Activated gamma-delta T cell treated with anti-CD3 and anti-CD28 coated beads, Interleukin-2, amount 50 U/mL, for 16 hours (primary cell): ENCODE measurements at places on chromosomes 2 and 18.

GRCh38 chr2:232772531-232772930 lies 3.8 kb downstream of the KCNJ13 start:
- DNase-seq: no peak

GRCh38 chr2:224671731-224672130 lies 44.4 kb downstream of the CCDC195 start:
- DNase-seq: no peak

GRCh38 chr2:119721462-119721861 lies 38.3 kb upstream of the PTPN4 start:
- DNase-seq: no peak

- DNase-seq: no peak
Measured at GRCh38 chr2:173568054-173568453, 213.4 kb downstream of the CDCA7 start.

- DNase-seq: no peak
Measured at GRCh38 chr2:174902506-174903263, 102.5 kb downstream of the CHN1 start.

GRCh38 chr18:62938487-62938886 lies 223.1 kb downstream of the PHLPP1 start:
- no peak for DNase-seq

DNA sequence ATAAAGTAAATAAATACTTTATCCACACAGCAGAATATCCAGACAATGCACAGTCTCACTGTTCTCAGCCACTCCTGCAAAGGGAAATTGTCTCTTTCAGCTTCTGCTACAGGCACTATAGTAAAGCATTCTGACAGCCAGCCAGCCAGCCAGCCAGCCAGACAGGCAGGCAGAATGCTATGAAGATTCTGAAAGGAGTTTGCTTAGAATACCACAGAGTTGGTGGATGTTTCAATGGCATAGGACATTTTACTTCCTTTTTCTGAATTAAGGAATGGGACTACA lies 116.1 kb upstream of the CYP26B1 start:
- no peak for DNase-seq

DNA sequence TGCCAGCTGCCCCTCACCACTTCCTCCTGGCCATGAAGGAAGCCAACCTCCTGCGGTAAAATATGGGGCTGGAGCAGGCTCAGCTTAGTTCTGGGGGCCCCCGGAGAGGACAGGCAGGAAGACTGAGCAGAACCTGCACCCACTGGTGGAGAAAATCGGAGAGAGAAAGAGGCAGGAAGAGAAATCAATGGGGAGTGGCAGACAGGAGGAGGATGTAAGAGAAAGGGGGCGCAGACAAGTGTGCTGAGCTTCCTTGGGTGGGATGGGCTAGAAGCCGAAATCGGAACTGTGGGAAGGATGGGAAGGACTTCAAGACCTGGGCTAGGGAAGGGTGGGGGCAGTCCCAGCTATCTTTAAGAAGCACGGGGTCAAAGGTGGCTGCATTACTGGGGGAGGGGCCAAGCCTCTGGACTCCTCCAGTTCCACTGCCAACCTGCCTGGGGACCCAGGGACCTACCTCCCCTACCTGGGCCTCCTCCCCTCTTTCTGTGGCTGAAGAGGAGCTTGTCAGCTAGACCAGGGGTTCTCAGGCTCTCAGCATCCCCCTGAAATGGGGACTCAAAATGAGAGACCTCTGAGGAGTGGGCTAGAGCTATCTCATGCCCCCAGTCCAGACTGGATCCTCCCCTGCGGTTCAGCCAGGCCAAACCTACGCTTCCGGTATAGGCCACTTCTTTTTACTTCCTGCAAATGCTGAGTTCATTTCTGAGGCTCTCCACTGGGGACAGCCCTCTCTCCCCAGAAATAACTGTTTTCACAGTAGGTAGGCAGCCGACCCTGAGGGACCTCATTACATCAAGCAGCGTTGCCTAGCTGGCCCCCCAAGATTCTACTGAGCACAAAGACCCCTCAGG lies 33.6 kb upstream of the B3GNT7 start:
- no peak for DNase-seq

DNA sequence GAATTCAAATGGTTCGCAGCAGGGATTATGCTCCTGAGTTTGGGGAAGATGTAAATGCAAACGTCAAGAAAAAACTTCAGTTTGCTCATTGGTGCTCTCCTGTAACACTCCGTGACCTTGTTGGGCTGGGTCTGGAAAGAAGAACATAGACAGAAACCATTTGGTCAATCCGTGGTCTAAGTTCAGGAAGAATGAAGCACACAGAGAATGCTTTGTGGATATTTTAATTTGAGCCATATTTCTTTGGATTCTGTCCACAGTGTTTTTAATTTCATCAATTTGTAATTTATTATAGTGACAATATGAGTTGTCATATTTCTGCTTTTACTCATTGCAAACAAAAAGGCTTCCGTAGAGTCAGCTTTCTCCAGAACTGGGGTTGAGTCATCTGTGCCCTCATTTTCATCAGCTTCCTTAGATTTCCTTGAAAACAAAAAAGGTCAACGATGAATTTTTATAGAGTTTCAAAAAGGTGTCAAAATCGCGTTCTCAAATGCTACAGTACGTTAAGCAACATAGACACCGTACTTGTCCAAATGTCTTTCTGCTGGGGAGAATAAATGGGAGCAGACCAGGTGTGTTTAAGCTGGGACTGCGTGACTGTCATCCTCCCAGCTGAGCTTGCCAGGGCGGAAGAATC lies 606.4 kb downstream of the RNF144A start:
- DNase-seq: no peak

DNA sequence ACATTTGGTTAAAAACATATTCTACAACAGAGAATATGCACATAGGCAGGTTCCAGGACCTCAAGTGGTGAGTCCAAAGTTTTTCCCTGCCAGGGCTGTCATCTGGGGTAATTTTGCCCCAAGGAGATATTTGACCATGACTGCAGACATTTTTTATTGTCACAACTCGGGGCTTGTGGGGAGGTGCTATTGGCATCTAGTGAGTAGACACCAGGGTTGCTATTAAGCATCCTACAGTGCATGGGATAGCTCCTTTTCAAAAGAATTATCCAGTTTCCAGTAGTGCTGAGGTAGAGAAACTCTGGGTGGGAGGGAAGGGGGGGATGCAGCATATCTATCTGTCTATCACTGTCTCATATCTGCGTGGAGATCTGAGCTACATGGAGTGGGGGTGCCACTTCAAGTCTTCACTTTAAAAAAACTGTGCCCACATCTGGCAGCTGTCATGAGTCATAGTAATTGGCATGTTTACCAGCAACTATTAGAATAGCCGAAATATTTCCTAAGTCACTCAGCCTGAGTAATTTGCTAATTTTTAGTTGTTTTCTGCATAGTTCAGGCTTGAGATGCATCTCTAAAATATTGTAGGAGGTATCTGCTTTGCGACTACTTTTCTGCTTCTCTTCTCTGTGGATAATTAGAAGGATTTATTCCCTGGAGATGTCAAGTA lies 254.0 kb upstream of the RBMS1 start:
- DNase-seq: no peak

- DNase-seq: no peak
Measured at GRCh38 chr2:170401187-170401586, 223.2 kb downstream of the MYO3B start.

- DNase-seq: no peak
Measured at GRCh38 chr2:241378816-241379215, 22.7 kb downstream of the FARP2 start.

GRCh38 chr2:149573760-149574159 lies 13.8 kb downstream of the MMADHC start:
- DNase-seq: no peak

DNA sequence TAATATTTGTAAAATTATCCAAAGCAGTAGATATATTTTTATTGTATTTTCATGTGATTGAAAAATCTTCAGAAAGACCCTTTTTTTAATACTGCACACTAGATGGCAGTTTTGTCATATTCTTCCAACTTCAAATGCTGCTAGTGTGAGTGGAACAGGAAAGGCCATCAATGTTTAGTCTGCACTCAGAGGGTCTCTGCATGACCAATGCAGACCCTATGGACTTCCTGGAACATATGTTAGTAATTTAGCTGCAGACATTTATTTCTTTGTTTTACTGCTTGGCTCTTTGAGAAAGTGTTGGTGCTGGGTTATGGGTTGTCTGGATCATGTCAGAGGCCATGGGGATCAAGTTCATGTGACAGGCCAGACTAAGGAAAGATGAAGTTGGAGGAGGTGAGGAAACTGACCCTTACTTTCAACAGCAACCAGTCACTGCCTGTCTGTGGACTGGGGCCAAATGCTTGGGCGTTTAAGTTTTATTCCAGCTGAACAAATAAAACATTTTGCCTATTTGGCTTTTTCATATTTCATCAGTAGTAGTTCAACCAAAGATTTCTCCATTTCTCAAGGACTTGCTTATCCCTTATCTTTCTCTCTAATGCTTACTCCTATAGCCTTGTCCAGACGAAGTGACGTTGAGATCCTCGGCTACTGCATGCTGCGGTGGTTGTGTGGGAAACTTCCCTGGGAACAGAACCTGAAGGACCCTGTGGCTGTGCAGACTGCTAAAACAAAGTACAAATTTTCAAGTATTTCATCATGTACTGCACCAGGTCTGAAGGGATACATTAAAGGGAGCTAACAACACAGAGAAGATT lies 84.8 kb downstream of the VRK2 start:
- no peak for DNase-seq

- no peak for DNase-seq
Measured at GRCh38 chr2:47437287-47437686, 34.3 kb downstream of the MSH2 start.

DNA sequence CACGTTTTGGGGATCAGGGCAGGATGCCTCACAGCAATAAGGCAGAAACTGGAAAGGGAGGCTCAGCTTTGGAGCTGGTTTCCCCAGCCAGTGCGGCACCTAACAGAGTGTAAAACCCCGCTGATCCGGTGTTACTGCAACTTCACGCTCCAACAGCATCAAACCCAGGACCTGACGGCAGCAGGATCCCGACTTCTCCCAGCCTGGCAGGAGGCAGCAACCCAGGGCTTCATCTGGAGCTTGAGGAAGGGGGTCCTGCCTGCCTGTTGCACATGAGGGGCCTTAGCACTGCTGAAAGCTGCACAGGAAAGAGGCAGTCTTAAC lies 209.8 kb downstream of the MGAT5 start:
- DNase-seq: no peak

- no peak for DNase-seq
Measured at GRCh38 chr2:28394331-28394877, 1.7 kb downstream of the FOSL2 start.

DNA sequence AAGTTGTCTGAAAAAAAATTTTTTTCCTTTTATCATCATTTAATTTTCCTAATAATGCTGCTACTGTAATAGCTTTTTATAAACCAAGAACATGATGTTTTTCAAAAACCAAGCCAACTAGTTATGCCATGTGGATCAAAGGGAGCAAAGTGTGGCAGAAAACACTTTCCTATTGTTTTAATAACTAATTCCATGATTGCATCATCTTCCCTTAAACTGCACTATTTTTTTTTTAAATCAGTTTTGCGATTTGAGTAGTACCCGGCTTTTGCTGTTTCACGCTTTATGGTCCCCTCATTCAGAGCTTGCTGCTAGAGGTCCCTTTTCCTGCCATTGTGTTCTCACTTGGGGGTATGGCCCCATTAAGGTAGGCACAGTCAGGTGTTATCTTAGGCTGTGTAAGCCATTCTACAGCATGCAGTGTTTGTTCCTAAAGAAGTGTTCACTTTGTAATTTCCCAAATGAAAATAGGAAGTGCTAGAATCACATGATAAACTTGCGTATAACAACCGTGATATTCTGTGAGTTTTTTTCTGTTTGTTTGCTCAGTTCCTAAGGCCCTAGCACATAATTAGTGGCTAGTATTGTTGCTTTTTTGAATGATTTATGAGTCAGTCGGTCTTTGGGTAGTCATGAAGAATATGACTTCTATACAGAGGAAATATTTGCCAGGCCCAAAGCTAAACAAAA lies 225.8 kb downstream of the PTGR3 start:
- DNase-seq: no peak

GRCh38 chr2:172555272-172555521 lies 693 bp upstream of the PDK1 start:
- no peak for DNase-seq

DNA sequence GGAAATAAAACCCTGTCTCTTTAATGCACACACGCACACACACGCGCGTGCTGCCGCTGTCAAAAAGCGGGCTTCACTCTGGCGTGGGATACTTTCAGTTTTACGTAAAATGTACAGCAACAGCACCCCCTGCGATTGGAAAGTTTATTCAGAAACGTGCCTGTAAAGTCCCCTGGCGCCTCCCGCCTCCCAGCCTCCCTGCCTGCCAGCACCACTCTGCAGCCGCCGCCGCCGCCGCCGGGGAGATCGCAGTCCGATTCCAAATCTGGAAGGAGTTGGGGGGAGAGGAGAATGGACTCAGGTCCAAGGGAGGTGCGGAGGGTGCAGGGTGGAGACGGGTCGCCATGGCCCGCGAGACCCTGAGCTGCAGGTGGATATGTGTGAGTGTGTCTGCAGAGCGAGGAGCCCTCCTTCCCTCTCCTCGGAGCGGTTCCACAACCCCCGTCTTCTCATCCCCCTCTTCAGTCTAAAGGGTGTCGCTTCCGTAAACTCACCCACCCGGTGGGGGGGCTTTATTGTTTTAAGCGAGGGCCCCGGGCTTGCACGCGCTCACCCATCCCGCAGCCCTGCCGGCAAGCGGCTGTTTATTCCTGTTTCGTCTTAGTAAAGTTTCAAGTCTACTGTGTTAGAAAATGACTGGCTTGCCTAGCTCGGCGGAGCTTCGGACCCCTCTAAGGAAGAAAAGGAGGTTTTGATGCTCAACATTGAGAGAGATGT lies 1.8 kb upstream of the BCL11A start:
- peak; percentile 39 for DNase-seq

DNA sequence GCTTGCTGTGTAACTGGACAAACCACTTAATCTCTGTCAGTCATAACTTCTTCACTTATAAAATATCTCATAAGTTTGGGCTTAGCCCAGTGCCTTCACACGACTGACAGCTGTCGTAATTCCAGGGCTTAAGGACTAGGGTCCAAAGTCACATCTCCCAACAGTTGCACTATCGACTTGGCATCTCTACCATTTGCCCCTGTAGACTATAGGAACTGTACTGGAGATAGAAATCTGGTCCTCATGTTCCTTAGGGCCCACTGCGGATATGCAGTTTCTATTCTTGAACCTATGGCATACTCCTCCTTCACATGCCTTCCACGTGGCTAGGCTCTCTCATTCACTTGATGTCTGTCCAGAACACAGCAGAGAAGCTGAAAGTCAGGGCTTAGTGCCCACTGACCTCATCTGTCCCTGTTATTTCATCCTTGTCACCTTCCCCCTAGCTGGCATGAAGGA lies 2.7 kb downstream of the ABHD1 start:
- DNase-seq: no peak

- no peak for DNase-seq
Measured at GRCh38 chr2:113861740-113862139, 28.1 kb upstream of the ACTR3 start.

GRCh38 chr2:112829101-112829960 lies 7.2 kb downstream of the IL1B start:
- DNase-seq: no peak
